ENCODE measurements at places on chromosomes 11 and 22. TPM values are rescaled to one million over a fixed set of nuclear protein-coding genes. Genes with fewer than 3 reads are reported as not detected.

- no peak for DNase-seq
Measured at GRCh38 chr11:27085605-27086004, 45.0 kb downstream of the BBOX1 start.

DNA sequence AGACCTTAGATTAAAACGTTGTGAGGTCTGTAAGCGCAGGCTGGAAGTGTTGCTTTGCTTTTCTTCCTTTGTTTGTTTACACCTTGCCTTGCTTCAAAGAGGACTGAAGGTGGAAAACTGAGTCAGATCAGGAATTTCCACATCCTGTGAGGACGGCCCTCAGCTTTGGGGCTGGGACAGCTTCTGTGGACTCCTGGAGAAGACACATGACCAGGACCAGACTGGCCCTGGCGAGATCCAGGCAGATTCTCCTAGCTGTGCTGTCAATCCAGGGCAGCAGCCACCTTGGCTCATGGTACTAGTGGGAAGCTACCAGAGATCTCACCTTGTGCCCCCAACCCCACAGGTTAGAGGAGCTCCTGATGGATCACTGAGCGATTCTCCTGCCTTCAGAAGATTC lies 1461.9 kb downstream of the TBC1D22A start:
- no peak for DNase-seq

- DNase-seq: no peak
Measured at GRCh38 chr11:23318670-23319069, 458.4 kb upstream of the CCDC179 start.

GRCh38 chr22:49992921-49993648 lies 19.5 kb downstream of the IL17REL start:
- DNase-seq: peak; percentile 72

DNA sequence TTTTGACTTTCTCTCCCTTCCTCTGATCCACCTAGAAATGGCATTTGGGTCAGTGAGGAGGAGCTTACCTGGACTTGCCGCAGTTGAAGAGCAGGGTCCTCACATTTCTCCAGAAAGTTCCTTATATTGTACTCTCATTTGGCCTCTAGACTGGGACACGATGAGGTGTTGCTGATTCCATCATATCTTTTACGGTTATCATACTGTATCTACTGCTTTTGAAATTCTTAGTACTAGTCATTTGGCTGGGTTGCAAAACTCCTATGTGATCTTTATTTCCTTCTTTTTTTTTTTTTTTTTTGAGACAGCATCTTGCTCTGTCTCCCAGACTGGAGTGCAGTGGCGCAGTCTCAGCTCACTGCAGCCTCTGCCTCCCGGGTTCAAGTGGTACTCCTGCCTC lies 58.7 kb upstream of the FAM181B start:
- no peak for DNase-seq

- no peak for DNase-seq
Measured at GRCh38 chr11:68300076-68300830, 12.1 kb upstream of the LRP5 start.

GRCh38 chr22:21726650-21727049 lies 8.9 kb downstream of the YPEL1 start:
- DNase-seq: no peak

GRCh38 chr11:118998388-118998717 lies 415 bp downstream of the CENATAC start:
- DNase-seq: no peak

DNA sequence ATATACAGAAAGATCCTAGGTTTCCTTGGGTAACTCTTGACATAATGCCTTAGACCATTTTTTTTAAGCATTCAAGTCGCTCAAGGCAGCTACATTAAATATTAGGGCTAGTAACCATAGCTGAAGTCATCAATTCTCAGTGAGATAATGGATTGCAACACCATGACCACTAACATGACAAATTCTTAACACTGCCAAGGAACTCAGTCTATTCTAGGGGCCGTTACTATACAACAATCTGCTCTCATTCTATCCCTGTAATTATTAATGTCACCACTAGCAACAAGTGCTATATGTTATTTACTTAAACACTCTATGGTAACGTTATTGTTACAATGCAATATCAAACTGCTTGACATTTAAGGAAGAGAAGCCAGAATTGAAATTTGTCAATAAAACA lies 3.2 kb upstream of the STK33 start:
- DNase-seq: no peak

- DNase-seq: no peak
Measured at GRCh38 chr22:18147791-18148190, 2.2 kb upstream of the USP18 start.

DNA sequence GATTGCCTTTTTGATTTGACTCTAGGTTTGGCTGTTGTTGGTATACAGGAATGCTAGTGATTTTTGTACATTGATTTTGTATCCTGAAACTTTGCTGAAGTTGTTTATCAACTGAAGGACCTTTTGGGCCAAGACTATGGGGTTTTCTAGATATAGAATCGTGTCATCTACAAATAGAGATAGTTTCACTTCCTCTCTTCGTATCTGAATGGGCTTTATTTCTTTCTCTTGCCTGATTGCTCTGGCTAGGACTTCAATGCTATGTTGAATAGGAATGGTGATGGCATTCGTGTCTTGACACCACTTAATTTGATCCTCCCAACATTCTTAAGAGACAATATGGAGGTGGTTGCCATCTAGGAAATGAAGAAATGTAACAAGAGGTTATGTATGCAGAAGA lies 388.1 kb upstream of the API5 start:
- DNase-seq: no peak

- no peak for DNase-seq
Measured at GRCh38 chr22:46589141-46589748, 30.9 kb upstream of the GRAMD4 start.

GRCh38 chr11:2671748-2672147 lies 28.0 kb downstream of the KCNQ1OT1 start:
- DNase-seq: no peak

GRCh38 chr11:109016724-109017123 lies 351.9 kb downstream of the DDX10 start:
- DNase-seq: no peak

DNA sequence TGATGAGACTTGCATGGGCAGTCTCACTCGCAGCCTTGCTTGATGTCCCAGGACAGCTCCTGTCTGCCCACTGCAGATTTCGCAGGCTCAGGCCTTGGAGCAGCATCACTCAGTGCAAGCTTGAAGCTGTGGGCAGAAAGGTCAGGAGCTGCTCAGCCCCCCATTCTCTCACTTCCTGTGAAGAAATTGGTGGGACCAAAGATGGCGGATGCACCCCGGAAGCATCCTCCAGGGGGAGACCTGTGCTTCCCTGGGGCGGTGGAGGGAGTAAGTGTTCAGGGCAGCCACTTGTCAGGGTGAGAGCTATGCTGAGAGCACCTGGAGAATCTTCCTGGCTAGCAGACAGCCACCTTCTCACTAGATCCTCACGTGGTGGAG lies 11.3 kb downstream of the PLAAT2 start:
- no peak for DNase-seq

DNA sequence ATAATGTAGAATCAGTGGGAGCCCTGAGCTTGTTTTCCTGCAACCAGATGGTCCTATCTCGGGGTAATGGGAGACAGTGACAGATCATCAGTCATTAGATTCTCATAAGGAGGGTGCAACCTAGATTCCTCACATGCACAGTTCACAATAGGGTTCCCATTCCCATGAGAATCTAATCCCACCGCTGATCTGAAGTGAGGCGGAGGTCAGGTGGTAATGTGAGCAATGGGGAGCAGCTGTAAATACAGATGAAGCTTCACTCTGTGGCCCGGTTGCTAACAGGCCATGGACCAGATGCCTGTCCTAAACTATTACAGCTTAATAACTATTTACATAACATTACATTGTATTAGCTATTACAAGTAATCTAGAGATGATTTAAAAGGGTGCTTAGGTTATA lies 17.0 kb downstream of the DIXDC1 start:
- no peak for DNase-seq

- no peak for DNase-seq
Measured at GRCh38 chr11:67276781-67277230, 10.5 kb downstream of the GRK2 start.

DNA sequence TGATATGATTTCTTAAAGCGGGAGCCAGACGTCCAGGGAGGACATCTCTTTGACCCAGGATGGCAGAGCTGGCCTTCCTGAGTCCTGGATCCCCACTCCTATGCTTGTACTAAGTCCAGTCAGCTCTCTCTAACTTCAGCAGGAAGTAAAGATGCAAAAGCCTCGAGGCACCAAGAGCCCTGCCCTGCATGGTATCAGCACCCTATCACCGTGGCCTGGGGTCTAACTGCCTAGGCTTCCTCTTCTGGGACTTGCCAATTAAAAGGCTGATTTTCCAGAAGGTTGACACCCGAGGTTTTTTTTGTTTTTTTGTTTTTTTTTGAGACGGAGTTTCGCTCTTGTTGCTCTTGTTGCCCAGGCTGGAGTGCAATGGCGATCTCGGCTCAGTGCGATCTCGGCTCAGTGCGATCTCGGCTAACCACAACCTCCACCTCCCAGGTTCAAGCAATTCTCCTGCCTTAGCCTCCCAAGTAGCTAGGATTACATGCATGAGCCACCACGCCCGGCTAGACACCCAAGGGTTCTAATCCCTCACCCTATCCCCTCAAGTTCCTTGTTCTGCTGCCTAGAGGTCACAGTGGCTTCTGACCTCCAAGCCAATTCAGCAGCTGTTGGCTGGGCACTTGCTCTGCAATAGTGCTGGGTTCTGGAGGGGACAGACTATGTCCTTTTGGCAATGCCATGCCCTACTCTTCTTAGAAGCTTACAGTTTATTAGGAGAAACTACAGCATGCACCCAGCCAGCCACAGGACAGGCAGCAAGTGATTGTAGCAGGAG lies 50.6 kb upstream of the FTH1 start:
- DNase-seq: no peak

DNA sequence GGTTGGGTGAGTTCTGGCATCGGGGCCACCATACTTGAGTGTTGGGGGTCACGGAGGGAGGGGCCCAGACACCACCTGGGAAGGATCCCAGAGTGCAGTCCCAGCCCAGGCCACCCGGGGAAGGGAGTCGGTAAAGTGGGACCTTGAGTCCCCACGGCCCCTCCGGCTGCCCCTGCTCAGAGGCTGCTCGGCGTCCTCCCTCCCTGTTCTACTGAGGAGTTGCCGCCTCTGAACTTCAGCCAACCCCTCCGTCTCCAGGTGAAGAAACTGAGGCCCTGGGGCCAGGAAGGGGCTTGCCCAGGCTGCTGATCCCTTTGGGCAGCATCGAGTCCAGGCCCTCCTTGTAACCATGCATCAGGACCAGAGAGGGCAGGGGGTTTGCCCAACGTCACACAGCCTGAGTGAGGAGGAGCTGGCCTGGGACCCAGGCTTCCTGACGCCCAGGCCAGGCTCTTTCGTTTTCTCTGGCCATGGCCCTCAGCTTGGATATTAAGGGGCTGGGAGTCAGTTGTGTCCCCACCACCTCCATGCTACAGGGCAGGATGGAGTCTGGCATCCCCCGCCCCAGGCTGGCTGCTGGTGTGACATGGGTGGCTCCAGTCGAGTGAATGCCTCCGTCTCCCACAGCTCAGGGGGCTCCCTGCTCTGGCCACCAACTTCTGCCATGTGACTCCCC lies 1.3 kb downstream of the PARVG start:
- peak; percentile 13 for DNase-seq

GRCh38 chr22:17634696-17635095 lies 3.9 kb upstream of the BCL2L13 start:
- DNase-seq: no peak

GRCh38 chr11:46034041-46034440 lies 87.2 kb downstream of the PHF21A start:
- DNase-seq: no peak

DNA sequence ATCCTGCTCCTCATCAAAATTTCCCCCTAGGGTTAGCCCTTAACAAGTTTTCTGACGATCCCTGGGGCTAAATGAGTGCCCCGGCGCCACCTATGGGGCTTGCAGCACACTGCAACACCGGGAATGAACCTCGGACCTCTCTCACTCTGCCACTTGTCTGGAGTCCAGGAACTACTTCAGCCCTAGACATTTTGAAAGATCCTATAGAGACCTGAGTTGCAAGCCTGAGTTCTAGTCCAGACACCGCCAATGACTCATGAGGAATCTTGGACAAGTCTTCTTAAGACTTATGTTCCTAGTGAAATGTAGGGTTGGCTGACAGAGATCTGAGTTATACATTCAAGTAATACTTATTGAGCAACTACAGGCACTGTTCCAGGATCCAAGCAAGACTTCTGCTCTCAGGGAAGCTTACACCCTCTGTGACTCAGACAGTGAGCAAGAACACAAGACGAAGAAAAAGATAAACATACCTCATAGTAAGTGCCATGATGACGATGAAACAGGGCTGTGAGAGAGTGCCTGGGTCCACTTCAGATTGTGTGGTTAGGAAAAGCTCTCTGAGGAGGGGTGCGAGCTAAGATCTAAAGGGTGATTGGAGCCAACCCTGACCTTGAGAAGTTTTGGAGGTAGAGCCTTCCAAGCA lies 10.2 kb upstream of the STK33 start:
- no peak for DNase-seq

DNA sequence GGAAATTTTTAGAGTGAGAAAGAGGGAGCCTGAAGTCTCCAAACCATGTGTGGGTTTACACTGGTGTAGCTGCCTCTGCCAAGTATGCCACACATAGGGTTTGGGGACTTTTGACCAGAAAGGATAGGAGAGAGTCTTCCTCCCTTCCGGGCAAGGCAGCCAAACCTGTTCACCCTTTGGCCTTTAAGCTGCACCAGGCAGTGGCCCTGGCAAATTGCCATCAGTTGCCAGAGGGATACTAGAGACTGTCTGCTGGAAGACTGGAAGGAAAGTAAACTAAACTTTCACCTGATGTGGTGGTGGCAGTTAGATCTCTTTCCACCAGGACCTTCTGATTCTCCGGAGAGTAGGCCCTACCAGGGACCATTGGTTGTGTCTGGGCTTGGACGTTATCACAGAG lies 1263.2 kb downstream of the FAM181B start:
- no peak for DNase-seq

TUB gene
- 0.08 TPM for total RNA-seq

PGA4 gene
- total RNA-seq: not detected

PATE2 gene
- total RNA-seq: not detected

OR52E2 gene
- not detected for total RNA-seq

TMEM86A gene
- 8.0 TPM for total RNA-seq

PRR33 gene
- not detected for total RNA-seq

RASD2 gene
- 1.4 TPM for total RNA-seq

RAB3IL1 gene
- total RNA-seq: not detected

MMP8 gene
- not detected for total RNA-seq

SLC6A5 gene
- total RNA-seq: not detected
